Chondrocyte (in vitro differentiated cells): ENCODE measurements at places on chromosomes 4 and X.

GRCh38 chr4:101200561-101200960 lies 146.8 kb downstream of the PPP3CA start:
- DNase-seq = no peak

GRCh38 chrX:11474576-11474975 lies 181.4 kb downstream of the AMELX start:
- no peak for DNase-seq

DNA sequence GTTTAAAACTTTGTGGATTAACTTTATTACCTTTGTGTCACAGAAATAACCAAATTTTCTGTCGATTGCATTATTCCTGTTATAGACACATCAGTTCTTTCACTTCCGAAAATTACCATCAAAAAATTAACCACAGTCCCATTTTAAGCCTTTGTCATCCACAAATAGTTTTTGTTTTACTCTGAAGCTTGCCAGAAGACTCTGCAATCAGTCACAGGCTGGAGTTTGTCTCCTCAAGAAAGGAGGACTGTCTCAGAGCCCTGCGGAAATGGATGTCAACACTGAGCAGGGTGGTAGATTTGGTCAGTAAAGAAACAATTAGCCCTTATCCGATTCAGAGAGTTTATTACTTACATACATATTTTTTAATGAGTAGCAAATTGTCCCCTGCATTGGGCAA lies 20.1 kb upstream of the TCEAL4 start:
- no peak for DNase-seq

DNA sequence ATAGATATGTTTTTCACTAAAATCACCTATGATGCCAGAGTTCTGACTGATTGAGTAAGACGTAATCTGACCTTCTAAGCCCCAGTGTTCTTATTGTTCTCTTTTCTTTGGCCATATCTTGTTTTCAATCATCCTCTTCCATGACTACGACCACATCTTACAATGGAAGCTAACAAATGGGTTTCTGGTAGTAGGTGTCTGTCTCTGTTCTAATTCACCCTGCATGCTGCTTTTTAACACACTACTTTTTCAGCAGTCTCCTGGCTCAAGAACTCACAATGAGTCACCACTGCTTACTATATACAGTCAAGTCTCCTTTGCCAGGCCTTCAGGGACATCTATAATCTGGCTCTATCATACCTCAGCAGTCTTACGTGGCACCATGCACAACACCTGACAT lies 146.1 kb downstream of the NEXMIF start:
- DNase-seq = no peak

DNA sequence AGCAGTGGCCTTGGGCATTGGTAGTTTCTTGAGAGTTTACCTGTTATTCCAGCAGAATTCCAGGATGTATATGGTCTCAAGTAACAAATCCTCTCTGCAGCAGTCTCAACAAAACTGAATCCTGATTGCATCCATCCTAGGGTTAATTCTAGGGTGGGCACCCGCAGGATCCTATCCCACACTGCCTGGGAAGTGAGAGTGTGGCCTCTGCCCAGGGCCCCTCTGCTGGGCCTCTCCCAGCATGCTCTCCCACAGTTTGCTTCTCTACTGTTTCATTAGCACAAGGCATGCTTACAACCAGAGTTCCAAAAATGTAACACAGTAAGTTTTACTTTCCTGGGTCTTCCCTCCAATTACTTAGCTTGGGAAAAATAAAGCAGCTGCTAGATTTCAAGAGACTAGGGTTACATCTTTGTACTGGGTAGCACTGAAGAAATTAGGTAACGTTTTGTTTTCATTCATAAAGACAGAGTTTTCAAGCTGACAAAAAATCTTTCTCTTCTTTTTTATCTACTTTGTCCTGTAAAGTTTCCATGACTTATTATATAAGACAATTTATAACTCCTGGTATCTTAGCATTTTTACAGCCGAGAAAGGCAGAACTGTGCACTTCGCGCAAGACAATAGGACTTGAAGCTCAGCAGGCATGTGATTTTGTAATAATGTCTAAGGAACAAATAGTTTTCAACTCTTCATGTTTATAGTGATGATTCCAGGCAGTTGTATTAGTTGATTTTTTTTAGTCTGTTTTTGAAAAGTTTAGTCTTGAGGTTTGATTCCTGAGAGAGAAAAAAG lies 131.2 kb upstream of the PCDH18 start:
- no peak for DNase-seq

- DNase-seq = no peak
Measured at GRCh38 chr4:20266215-20267082, 14.7 kb downstream of the SLIT2 start.

DNA sequence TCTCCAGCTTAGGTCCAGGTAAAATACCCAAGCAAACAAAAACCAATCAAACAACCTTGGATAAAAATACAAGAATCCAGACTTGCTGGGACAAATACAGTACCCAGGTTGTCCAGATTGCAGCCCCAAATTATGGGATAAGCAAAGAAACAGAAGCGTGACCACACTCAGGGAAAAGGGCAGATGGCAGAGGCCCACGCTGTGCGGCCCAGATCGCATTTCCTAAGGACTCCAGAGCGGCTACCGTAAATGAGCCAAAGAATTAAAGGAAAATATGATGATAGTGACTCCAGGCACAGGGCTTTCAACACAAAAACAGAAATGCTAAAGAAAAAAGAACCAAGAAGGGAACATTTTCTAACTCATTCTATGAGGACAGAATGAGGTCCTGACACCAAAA lies 50.3 kb downstream of the FGFRL1 start:
- DNase-seq = no peak

DNA sequence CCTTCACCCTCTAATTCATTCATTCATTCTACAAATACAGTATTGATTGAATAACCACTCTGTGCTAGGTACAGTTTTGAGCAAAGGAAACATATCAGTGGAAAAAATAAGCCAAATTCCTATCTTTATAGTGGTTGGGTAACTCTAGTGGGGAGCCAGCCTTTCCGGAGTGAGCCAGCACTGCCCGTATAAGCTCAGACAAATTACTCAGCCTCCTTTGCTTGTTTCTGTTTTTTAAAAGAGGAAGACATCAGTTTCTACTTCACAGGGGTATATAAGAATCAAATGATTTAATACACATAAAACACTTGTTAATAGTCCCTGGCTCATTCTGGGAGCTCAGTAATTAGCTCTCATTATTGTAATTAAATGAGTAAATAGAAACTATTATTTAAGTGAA lies 238.2 kb upstream of the MAD2L1 start:
- DNase-seq = no peak

- DNase-seq = no peak
Measured at GRCh38 chr4:110119880-110120279, 78.5 kb downstream of the ELOVL6 start.
